WERI-Rb-1 (cell line): ENCODE measurements at places on chromosomes 4 and X.

- DNase-seq: no peak
Observed at GRCh38 chrX:19709812-19710518, 177.4 kb downstream of the SH3KBP1 start.

- no peak for DNase-seq
Observed at GRCh38 chr4:39825741-39826231, 127.8 kb downstream of the UBE2K start.

DNA sequence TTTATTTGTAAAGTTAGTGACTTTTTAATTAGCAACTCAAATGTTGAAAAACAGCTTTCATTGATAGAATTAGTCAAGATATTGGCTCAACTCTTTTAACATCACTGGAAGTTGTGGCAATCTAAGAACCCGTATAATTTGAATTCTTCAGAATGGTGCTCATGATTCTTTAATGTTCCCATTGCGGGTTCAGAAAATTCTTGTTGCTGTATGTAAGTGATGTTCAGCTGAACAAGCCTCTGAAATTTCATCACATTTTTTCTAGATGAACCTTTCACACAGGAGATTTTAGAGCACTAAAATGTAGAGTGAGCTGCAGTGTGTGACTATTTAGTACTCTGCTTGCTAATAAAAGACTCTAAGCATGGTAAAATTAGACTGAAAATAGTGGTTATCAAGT is 1317.7 kb downstream of the FSTL5 start:
- no peak for DNase-seq

DNA sequence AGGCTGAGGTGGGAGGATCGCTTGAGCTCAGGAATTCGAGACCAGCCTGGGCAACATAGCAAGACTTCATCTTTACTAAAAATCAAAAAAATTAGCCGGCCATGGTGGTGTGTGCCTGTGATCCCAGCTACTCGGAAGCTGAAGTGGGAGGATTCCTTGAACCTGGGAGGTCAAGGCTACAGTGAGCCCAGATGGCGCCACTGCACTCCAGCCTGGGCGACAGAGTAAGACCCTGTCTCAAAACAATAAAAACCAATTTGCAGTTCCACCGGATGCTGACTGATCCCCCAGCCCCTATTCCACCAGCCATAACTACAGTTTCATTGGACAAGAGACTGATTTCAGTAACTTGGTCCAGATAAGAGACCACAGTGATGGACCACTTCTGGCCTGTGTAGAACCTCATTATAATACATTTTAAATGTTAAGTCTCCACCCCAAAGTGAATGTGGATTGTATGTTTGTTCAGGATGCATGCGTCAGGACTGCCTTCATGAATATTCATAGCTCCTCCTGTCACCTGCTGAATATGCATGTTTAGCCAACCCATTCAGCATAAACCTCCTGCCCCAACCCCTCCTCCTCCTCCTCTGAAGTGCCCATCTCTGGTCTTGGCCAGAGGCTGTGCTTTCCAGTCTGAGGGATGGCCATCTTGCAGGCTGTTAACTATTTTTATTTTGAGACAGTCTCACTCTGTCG is 2.3 kb upstream of the SLBP start:
- no peak for DNase-seq

- DNase-seq: peak; percentile 34
Observed at GRCh38 chr4:103996064-103996463, 276.3 kb upstream of the TACR3 start.

GRCh38 chr4:83962492-83962891 is 426.6 kb downstream of the GPAT3 start:
- no peak for DNase-seq

DNA sequence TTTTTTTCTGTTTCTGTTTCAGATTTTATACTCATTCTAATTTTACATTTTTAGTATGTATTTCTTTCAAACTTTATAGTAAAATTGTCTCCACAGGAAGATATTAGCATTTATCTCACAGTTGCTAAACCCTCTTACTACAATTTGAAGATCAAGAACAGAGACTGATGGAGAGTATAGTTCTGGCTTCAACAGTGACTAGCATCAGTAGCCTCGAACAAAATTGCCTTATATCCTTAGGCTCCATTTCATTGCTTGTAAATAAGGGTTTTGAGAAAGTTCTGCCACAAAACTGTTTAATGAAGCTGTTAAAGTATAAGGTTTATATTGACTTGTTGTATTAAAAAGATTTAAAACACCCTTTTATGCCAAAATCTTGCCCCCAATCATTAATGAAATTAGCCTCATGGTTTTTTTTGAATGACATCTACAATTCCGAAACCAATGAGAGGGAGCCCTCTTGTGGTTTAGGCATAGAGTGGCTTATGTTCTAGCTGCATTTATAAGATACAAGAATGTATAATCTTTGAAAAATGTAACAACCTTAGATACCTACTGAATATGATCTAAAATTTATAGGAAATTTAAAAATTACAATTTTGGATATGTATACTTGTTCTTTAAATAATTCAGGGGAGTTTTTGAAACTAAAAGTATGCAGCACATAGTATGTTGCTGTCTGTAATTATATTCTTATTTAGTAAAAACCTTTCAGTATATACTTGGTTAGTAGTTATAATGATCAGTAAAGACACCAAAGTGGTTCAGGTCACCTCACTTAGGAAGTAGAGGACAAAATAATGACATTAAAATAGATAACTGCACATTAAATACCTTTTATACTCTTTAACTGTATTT is 109.8 kb upstream of the HPGD start:
- no peak for DNase-seq

GRCh38 chr4:3243136-3243780 is 5.7 kb upstream of the MSANTD1 start:
- no peak for DNase-seq

GRCh38 chrX:133594156-133594555 is 178.9 kb upstream of the GPC4 start:
- DNase-seq: no peak

DNA sequence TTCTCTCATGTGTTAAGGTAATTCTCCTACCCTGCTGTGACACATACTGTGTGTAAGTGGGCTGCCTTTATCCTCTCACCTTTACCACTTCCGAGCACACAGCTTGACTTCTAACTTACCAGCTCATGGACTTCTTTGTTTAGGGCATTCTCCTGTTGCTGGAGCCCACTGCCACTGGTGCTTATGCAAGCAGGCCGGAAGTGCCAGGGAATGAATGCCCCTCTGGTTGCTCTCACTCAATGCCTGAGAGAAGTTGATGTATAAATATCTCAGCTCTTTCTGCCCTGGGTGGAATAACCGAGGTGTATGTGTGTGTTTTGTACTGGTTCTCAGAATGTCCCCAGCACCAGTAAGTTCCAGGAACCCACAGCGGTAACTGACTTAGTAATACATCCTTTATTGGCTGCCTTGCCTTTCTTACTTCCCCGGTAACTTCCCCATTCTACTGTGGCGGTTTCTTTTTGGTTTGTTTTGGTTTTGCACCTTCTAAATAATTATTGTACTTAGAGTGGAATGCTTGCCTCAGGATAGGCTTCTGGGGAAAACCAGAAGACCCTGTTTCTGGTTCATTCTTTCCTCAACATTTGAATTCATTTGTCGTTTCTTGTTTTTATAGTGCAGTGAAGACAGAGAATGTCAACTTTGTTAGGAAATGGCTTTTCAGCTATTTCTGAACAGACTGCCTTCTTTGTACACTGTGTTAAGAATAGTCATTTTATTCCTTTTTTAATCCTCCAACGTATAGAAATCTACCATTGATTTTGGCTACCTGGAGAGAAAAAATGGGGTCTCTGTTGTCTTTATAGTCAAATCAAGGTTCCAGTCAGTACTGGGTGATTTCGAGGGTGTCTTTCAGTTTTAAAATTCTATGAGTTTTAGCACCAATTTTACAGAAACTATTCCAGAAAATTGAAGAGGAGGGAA is 45.4 kb downstream of the CXorf58 start:
- no peak for DNase-seq

- no peak for DNase-seq
Observed at GRCh38 chr4:90958256-90958895, 831.2 kb downstream of the CCSER1 start.

DNA sequence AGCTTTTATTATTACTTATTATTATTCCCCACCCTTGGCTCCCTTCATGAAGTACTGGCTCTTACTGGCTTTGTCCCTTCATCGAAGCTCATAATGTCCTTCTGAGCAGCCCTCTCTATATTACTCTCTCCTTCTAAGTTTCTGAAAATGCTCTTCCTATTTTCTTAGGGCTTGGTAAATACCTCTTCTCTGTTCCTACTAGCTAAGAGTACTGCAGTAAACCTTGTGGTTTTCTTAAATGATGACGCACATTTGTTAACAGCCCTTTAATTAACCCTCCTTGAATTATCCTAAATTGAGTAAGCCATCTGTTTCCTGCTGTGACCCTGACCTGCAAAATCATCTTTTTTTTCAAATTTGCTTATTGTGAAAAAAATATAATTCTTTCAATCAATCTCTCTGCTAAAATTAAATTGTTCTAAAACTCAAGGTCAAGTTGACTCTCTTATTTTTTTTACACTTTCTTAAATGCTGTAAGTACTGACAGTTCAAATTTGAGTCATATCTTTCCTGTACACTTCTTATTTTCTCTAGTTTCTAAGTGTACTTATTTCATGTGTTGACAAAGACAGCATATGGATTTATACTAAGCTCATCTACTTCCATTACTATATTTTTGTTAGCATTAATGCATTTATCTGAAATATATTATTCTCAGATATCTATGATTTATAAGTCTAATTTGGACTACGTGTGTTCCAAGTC is 148.9 kb downstream of the ADAM29 start:
- DNase-seq: no peak

GRCh38 chr4:82639971-82640370 is 78.2 kb upstream of the TMEM150C start:
- DNase-seq: no peak

GRCh38 chr4:164924670-164925238 is 47.8 kb downstream of the APELA start:
- DNase-seq: no peak

DNA sequence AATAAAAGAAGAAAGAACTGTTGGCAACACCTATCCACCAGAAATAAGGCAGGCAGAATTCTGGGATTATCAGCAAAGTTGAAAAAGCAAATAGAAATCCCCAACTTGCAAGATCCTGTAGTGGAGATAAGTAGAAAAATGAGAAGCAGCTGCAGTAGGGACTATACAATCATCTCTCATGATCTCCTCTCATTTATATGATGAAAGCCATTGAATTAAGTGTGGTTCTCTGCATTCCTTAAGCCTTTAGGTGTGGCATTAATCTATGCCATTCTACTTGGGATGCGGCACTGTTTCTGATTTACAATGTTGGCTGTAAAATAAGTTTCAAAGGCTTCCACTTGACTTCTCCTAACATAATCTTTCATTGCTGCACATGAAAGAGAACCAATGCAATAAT is 869.8 kb downstream of the TRAM1L1 start:
- no peak for DNase-seq

DNA sequence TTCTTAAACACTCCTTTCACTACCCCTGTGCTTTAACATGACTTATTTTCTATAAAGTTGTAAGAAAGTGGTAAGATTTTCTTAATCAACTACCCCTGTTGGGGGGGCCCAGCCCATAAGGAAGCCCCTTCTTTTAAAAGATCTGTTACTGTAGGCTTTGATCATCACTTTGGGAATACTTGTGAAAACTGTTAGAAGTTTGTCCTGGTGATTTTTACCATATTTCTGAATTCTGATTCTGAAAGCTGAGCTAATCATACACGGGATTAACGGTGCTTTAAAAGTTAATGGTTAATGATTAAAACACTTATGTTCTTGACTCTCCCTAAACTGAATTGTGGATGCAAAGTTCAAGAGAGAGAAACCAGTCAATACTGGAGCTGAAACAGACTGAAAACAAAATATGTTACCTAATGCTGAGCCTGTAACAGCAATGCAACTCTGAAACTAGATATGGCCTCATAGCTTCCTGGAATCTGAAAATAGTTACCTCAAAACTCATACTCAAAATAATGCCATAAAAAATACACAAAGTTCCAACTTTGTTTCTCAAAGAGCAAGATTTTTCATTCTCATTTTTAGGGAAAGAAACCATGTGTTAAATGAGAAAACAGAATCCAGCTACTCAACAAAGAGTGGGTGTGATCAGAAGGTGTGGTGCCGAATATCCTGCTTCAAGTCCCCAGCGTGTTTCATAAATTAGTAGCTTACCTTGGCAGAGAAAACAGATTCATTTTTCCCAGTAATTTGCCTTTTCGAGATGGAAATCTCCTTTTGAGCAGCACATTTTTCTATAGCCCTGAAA is 31.6 kb downstream of the ADH7 start:
- no peak for DNase-seq

DNA sequence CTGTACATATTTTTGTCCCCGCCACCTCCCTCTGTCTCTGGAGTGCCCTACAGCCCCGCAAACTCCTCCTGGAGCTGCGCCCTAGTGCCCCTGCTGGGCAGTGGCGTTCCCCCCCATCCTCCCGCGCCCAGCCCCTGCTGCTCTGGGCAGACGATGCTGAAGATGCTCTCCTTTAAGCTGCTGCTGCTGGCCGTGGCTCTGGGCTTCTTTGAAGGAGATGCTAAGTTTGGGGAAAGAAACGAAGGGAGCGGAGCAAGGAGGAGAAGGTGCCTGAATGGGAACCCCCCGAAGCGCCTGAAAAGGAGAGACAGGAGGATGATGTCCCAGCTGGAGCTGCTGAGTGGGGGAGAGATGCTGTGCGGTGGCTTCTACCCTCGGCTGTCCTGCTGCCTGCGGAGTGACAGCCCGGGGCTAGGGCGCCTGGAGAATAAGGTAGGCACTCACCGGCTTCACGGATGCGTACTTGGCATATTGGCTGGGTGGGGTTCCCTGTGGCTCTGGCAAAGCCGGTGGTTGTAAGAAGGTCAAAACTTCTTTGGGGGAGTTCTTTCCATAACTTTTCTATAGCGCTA is 653 bp downstream of the HHIP start:
- peak; percentile 70 for DNase-seq

DNA sequence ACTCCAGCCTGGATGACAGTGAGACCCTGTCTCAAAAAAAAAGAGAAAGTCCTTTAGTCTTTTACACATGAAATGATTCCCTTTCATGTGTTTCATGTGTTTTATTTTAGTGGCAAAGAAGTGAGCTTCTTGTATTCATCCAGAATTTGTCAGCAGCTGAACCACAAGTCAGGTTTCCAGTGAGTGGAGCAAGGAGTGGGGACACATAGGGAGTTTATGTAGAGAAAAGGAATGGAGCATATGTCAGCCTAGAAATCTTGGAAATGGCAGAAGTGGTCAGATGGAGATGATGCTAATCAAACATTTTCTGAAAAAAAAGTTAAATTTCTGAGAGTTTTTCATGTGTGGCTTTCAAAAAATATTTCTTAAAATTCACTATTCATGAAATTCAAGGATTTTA is 383.0 kb upstream of the GATB start:
- no peak for DNase-seq

DNA sequence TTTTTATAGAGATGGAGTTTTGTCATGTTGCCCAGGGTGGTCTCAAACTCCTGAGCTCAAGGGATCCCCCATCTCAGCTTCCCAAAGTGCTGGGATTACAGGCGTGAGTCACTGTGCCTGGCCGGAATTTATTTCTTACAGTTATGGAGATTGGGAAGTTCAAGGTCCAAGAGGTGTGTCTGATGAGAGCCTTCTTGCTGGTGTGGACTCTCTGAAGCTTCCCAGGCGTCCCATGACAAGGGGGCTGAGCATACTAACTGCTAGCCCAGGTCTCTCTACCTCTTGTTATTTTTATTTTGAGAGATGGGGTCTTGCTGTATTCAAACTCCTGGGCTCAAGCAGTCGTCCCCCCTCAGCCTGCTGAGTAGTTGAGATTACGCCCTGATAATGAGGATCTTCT is 2.9 kb upstream of the NSD2 start:
- no peak for DNase-seq
